Osteoblast (primary cell): ENCODE measurements at places on chromosomes 3 and 15. TPM values are rescaled to one million over a fixed set of nuclear protein-coding genes. Genes with fewer than 3 reads are reported as not detected.

The SIDT1 gene
- total RNA-seq: under 0.01 TPM in 2 replicates

The LRRK1 gene
- total RNA-seq: 14.1 and 15.2 TPM in 2 replicates

The CCR3 gene
- total RNA-seq: not detected in 2 replicates

The CLDN16 gene
- total RNA-seq: under 0.01 TPM in 1 of 2 replicates, not detected in the other

The LINGO1 gene
- total RNA-seq: under 0.01 and 1.1 TPM in 2 replicates

The SLC27A2 gene
- total RNA-seq: not detected in 2 replicates

The MAGI1 gene
- 61.0 and 66.6 TPM in 2 replicates for total RNA-seq

The PLA2G4E gene
- total RNA-seq: not detected in 2 replicates

The PODXL2 gene
- total RNA-seq: 0.36 and 0.59 TPM in 2 replicates
